Spleen (tissue), 13 donors: ENCODE measurements at places on chromosomes 1 and 21. TPM values are rescaled to one million over a fixed set of nuclear protein-coding genes. Genes with fewer than 3 reads are reported as not detected.
A peak's percentile ranks its signal among the peaks of the same experiment; 100 is the strongest.

The SPRR2E gene
- not detected for polyA plus RNA-seq

GRCh38 chr1:212713465-212714136 lies 14.0 kb upstream of the BATF3 start:
- no peak for DNase-seq

DNA sequence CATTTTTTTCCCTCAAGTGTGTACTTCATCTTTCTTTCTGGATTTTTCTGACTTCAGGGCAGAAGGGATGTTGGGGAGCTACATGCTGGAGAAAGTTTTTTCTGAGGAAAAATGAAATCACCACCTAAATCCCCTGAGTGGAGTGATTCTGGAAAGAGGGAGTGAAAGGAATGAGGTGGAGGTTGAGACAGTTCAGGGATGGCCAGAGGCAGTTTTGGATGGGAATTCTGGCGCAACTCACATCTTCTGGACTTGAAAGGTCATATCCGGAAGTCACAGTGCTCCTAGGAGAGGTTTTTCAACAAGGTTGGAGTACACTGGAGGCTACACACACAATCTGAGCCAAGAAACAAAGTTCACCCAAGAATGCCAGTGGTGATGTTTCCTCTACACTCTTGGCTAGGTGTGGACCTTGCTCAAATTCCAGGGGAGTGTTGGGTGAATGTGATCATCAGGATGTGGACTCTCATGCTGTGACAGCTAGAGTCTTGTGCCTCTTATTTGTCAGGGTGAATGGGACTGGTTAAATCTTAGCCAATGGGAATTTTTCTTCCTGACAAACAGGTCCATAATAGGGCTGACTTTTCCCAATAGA lies 161.5 kb downstream of the HLX start:
- no peak for DNase-seq

GRCh38 chr1:46452931-46453325 lies 36.7 kb upstream of the DMBX1 start:
- no peak for DNase-seq

GRCh38 chr1:209513226-209513625 lies 70.3 kb upstream of the CAMK1G start:
- DNase-seq: no peak

The SH2D5 gene
- polyA plus RNA-seq: 0.02 TPM

DNA sequence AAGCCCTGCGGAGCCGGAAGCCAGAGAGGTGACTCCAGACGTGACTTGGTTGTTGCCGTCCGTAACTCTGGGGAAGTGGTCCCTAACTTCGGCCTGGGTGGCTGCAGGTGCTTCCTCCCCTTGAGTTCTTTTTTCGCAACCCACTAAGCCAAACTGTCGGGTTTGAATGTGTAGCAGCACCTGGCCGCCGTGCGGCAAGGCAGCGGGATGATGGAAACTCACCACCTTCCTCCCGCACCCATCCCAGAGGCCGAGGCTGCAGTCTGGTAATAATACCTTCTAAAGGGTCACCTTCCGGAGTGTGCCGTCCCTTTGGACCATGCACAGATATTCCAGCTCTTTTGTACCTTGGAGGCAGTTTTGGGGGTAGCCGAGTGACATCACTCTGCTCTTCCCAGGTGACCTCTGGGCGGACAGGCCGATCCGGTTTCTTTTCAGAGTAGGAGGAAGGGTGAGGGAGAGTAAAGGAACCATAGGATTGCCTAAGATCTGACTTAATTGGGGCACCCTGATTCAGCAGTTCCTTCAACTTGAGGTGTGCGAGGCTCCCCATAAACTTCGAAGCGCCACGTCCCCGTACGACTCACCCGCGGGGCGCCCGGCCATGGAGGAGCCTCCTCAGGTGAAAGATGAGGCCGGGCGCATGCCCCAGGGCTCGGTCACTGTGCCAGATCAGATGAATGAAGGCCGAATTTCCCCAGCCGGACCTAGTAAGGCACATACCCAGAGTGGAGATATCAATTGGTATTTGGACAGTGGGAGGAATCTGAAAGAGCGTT lies 1.0 kb downstream of the KCNK1 start:
- no peak for DNase-seq

DNA sequence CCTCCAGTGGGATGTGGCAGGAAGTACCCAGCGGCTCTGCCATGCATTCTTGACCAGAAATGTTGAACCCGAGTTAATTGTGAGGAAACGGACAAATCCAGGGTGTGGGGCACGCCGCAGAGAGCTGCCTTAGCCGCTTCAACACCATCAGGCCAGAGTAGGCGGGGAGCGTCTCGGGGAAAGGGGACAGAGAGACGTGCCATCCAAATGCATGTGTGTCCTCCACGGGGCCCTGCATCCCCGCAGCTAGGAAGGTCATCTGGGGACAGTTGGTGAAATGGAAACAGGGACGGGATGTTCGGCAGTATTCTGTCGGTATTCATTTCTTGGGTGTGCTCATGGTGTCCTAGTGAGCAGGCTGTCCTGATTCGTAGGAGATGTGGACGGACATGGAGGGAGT lies 59.1 kb upstream of the TRAPPC10 start:
- no peak for DNase-seq

The PLOD1 gene
- polyA plus RNA-seq: 19.7 TPM

- no peak for DNase-seq
Measured at GRCh38 chr1:183544598-183545297, 45.5 kb downstream of the NCF2 start.

- DNase-seq: no peak
Measured at GRCh38 chr1:208791456-208791855, 547.3 kb upstream of the PLXNA2 start.

DNA sequence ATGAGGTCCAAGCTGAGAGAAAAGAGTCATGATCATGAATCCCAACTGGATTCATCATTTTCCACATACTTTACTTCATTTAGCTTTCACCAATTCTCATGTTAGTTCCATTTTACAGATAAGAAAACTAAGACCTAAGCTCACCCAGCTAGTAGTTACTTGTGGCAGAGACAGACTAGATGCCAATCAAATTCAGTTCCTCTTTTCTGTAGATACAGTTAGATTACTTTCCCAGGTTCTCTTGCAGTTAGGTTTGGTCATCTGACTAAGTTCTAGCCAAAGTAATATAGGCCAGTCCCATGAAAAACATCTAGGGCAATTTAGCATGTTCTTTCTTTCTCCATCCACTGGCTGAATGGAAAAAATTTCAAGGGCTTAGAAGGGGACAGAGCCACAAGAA lies 8.9 kb upstream of the KCND3 start:
- DNase-seq: no peak

DNA sequence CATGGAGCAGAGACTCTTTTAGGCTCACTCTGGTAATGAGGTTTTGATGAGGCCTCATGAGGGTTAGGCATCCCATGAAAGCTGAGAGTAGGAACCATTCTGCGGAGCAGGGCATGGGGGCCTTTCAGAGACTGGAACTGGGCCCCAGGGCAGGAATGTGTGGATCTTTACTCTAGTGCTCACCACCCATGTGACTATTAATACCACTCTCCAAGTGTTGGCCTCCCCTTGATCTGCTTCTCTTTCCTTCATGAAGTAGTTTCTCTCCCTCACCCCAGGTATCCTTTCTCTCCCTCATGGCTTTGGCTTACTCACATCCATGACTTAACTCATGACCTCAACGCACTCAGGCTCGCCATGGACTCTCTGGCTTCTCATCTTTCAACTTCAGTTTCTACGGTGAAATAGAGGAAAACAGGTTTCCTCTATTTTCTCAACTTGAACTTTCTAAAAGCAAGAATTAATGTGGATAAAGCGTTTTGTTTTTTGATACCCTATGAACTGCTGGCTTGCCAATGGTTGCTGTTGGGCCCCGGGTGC lies 50.5 kb upstream of the GADD45A start:
- DNase-seq: no peak

- DNase-seq: peak; percentile 63
Measured at GRCh38 chr1:31790140-31790539, 25.7 kb downstream of the SPOCD1 start.

DNA sequence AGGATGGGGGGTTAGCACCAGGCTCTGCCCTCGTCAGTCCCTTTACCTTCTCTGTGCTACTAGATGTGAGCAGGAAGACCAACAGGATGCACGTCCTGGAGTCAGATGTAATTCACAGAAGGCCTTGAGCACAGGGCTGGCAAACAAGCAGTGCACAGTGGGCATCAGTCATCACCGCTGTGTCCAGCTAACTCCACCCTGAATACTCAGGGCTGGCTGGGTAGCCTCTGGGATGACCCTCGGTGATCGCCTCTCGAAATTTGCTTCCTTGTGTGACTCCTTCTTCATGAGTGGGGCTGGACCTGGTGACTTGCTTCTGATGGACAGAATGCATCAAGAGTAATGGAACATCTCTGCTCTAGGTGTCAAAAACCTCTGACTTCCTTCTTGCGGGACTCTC lies 92.2 kb upstream of the TMPRSS2 start:
- no peak for DNase-seq

The ATP1A2 gene
- polyA plus RNA-seq: 0.27 TPM

The KIF21B gene
- 4.5 TPM for polyA plus RNA-seq

DNA sequence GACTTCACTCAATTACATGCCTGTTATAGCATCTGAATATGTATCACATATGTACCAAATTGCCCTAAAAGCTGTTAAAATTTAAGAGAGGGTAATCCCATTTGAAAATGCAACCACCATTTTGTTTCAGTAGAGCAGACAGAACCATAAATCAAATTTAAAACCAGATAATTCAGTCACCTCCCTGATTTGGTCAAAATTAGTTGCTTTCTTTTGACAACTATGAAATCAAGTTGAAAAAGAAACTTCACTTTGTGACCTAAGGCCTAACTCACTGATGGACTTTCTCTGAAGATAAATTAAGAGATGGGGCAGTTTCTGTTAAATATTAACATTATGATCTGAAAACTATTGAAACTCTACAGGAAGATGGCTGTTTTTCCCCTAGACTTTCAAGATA lies 6.7 kb downstream of the GORAB start:
- no peak for DNase-seq

The FNDC5 gene
- not detected for polyA plus RNA-seq

The ICOSLG gene
- 3.7 TPM for polyA plus RNA-seq

DNA sequence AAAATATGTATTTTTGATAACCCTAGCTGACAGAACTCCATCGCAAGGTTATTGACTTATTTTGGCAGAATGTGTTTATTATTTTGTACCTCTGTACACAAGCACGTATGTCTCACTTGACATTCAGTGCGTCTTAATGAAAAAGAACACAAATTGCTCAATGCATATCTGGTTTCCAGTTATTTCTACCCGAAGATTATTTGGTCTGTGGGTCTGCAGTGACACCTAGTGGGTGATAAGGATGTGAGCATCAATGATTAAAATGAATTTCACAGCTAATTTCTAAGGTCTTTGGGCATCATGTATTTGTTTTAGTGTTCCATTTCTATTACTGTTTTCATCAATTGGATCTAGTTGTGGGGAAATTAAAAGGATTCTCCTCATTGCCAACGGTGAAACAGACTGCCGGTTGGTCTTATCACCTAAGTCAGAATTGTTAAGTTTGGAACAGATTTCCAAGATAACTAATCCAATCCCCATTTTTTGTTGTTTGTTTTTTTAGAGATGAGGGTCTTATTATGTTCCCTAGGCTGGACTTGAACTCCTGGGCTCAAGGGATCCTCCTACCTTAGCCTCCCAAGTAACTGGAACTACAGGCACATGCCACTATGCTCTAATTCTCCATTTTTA lies 13.9 kb downstream of the DDX20 start:
- no peak for DNase-seq

The SPATA17 gene
- not detected for polyA plus RNA-seq

GRCh38 chr1:12416744-12417143 lies 186.9 kb downstream of the VPS13D start:
- DNase-seq: no peak

- DNase-seq: no peak
Measured at GRCh38 chr1:100700586-100700985, 19.0 kb upstream of the VCAM1 start.

The OR2W3 gene
- 0.35 TPM for polyA plus RNA-seq

DNA sequence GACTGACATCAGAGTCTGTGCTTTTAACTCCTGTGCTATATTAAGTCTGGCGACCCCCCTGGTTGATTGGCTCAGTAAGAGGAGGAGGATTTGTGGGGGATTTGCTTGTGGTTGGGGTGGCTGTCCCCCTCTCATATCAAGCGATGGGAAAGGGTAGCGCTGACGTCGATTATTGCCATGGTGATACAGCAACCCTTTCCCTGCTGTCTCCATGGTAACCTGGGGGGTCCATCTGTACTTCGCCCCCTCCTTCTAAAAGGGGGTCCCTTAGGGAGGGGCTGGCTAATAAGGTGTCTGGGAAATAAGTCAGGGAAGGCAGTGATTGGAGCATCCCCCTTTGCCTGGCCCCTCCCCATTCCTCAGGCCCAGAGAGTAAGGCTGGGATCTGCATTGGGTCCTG lies 4.7 kb downstream of the FAM229A start:
- DNase-seq: no peak

GRCh38 chr1:20485527-20486456 lies at the start of gene CAMK2N1:
Gene CAMK2N1, minus strand, starts transcription at chr1:20486210. Its CDS starts 831 bp downstream, at chr1:20485379.
- peak; percentile 87 for DNase-seq

DNA sequence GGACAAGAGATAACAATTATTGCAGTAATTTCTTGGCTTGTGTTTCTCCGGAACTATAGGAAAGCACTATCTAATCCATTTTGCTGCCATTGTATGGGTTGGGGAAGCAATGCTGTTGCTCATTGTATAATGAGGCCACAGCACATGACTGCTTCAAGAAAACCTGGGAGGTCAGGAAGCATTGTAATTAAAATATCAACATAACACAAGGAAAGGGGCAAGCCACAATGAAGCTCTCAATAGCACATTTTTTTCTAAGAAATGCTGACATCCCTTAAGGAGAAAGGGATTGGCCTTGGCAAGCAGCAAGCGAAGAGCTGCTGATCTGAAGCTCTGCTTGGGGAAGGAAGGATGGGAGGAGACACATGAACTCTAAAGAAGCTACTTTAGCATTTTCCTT lies 44.0 kb downstream of the PLPP3 start:
- no peak for DNase-seq

DNA sequence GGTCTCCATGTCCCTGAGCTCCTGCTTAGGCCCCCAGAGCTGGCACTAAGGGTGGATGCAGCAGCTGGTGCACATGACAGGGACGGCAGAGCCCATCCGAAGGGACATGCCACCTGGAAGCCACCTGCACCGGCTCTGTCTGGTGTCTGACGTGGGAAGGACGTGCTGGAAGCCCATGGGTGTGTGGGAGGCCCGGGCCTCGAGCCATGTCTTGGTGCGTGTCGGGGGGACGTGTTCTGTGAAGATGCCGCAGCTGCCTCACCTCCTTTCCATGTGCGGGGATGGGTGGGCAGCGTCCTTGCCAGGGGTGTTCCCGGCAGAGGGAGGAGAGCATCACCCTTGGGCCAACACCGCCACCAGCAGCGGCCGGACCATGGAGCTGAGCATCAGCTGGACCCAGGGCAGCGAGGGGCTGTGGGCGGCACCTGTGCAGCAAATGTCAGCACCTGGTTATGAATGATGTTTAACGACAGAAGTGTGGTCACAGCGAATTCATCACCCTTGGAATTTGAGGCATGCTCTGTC lies 15.5 kb upstream of the POFUT2 start:
- peak; percentile 65 for DNase-seq

GRCh38 chr1:170732252-170732588 lies 68.3 kb downstream of the PRRX1 start:
- no peak for DNase-seq

GRCh38 chr1:39293375-39294070 lies 89.0 kb downstream of the MACF1 start:
- DNase-seq: no peak

The SOX13 gene
- polyA plus RNA-seq: 2.0 TPM

The IVL gene
- 0.04 TPM for polyA plus RNA-seq

The CCDC30 gene
- polyA plus RNA-seq: 0.65 TPM

GRCh38 chr21:44875316-44875700 lies 1.8 kb upstream of the PTTG1IP start:
- DNase-seq: no peak

GRCh38 chr1:54904476-54905048 lies 17.6 kb upstream of the DHCR24 start:
- no peak for DNase-seq

GRCh38 chr1:9145714-9146113 lies 16.8 kb upstream of the GPR157 start:
- no peak for DNase-seq

The CRNN gene
- polyA plus RNA-seq: 0.11 TPM
